ENCODE measurements at places on chromosomes 11 and 22. TPM values are rescaled to one million over a fixed set of nuclear protein-coding genes. Genes with fewer than 3 reads are reported as not detected.
A peak's percentile ranks its signal among the peaks of the same experiment; 100 is the strongest.

INS gene
- total RNA-seq = not detected

CADM1 gene
- 4.2 TPM for total RNA-seq

MYBPC3 gene
- not detected for total RNA-seq

MPZL3 gene
- total RNA-seq = 15.4 TPM

MPZL2 gene
- 22.2 TPM for total RNA-seq

CCDC87 gene
- 0.38 TPM for total RNA-seq

OR1S1 gene
- total RNA-seq = not detected

DNA sequence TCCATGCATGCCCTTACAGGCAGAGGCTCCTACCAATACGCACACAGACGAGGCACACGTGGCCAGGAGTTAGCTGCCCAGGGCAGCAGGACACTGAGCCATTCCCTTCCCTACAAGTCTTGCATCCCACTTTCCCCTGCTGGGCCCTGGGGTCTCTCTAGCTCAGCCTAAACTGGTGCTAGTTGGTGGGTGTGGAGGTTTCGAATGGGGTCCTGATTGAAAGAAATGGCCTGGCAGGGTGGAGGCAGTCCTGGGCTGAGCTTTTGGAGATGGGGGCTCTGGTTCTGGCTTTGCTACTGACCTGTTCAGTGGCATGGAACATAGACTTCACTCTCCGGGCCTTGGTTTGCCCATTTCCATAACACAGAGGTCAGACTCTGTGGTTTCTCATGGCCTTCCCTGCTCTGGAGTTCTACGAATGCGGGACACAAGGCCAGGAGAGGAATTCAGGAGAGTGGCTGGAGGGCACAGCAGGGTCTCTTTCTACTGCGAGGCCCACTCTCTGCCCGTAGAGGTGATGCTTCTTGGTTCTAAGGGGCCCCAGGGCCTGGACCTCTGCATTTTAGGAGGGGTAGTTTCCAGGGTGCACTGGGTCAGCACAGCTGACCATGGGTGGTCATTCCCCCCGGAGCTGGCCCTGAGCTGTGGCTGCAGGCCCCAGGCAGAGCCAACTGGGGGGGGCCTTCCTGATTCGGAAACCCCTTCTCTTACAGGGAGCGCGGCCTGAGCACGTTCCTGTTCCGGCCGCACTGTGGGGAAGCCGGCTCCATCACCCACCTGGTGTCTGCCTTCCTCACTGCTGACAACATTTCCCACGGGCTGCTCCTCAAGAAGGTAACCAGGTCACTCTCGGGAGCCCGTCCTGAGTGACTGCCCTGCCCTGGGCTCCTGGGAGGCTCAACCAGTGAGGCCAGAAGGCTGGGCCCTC, 40.0 kb downstream of the RNF141 start:
- peak; percentile 34 for DNase-seq

DNA sequence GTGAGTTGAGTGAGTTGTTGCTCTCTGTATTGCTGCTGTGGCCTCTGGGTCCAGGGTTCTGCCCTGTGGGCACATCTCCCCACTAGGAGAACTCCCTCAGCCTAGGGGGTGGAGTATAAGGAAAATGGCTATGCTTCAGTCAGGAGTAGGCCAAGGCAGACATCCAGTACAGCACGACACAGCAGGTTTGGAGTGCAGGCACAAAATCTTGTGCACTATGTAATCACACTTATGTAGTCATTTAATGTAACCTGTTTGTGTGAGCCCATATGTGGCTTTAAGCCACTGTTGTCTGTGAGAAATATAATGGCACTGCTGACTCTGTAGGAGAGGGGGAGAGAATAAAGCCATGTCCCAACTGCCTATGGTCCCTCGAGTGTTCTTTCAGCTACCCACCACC, 90.1 kb downstream of the CCDC83 start:
- no peak for DNase-seq

DNA sequence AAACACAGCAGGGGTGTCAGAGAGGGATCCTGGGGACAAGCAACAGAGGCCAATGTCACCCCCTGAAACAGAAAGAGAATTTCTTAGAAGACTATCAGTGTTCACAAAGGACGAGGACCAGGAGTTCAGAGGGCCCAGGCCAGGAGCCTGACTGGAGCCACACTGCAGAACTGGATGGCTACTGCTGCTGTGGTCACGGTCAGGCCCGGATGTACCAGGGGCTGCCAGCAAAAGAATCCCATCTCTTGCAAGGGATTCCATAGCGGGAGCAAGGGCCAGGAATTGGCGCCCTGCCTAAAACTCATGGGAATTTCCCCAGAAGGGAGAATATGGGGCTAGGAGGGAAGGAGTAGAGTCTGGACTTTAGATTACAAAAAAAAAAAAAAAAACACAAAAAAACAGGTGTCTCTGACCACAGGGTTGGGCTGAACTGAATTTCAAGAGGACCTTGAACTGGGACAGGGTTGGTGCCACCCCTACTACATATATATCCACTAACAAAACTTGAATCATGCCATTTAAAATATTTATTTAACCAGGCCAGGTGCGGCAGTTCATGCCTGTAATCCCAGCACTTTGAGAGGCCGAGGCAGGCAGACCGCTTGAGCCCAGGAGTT, 15.7 kb upstream of the KCTD14 start:
- DNase-seq = no peak

DNA sequence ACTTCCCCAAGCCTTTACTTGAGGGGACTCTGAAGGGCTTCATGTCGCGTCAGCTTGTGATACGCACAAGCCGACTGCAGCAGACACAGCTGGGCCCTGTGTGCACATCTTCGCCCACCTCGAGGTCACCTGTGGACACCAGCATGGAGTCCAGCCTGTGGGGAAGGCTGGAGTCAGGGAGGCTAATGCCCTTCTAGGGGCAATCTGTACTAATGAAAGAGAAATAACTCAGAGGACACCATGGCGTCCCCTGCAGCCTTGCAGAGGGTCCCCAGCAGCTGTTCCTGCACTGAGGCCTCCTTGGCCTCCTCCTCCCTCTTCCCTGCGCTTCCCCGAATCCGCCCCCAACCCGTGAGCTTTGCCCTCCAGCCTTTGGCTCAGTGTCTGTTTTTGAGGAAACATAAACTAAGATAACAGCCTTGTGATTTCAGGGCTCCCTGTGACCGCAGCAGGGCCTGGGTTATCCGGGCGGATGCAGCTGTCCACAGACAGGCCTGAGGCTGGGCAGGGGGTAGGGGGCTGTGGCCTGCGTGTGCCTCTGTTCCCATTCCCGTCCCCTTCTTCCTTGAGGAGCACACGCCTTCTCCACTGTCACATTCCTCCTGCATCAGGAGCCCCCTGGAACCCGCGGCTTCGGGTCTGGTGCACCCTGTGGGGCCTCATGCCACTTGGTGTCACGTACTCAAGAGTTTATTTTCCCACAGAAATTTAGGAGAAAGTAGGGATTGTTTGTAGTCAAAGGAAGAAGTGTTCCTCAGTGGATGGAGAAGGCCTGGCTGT, 25.0 kb downstream of the KRTAP5-5 start:
- peak; percentile 43 for DNase-seq

GRCh38 chr11:119659971-119660723, 68.9 kb downstream of the NECTIN1 start:
- no peak for DNase-seq

DNA sequence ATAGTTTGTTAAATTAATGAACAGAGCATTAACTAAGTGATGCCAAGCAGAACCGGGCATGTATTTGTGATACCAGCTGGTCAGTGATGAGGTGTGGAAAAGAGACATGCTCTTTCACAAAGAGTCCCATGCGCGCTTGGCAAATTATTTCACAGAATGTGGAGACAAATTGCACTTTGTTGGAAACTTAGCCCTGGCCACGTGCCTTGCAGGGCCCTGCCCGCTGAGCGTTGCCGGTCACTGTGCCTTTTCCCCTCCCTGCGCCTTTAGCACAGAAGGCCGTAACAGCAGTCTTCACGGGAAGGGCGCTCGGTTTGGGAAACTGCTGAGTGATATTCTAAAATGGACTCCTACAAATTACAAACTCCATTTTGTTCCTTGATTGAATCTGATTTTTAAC, 235.9 kb downstream of the TBC1D22A start:
- no peak for DNase-seq

DNA sequence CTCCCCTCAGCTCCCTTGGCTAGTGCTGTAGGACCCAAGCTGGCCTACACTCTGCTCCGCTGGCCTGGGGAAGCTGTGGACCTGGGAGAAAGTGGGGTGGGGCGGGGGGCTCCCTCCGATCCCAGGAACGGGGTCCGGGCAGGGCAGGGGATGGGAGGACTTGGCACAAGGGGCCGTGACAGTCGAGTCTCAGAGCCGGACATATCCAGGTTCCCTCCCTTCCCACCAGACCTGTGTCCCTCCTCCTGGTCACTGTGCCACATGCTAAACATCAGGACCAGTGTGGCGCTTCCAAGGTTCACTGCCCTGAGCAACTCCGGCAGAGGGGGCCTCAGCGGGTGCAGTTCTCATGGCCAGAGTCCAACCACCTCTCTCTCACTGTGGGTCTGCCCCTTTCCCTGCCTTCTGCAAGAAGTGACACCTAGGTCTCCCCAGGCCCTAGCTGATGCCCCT, 2.0 kb downstream of the DUSP8 start:
- peak; percentile 53 for DNase-seq

- DNase-seq = no peak
Measured at GRCh38 chr22:31141551-31141950, 1.2 kb upstream of the PLA2G3 start.

- DNase-seq = no peak
Measured at GRCh38 chr11:9704620-9705019, 40.7 kb downstream of the SWAP70 start.

DNA sequence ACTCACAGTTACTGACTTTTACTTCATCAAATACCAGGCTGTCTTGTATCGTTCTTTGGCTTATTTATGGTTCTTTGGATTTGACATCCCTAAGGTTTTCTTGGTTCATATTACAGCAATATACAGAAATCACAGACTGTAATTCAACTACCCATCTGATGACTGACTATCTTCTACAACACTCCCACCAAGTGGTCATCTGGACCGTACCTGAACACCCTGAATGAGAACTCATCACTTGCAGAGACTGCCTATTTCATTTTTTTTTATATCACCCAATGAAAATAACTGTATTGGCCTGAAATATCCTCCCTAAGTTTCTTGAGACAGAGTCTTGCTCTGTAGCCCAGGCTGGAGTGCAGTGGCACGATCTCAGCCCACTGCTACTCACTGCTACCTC, 9.5 kb upstream of the UPB1 start:
- DNase-seq = no peak
